ENCODE measurements at places on chromosomes 2 and 18. TPM values are rescaled to one million over a fixed set of nuclear protein-coding genes. Genes with fewer than 3 reads are reported as not detected.
A peak's percentile ranks its signal among the peaks of the same experiment; 100 is the strongest.

The ICA1L gene
- 3.3 TPM for total RNA-seq

- H3K4me3 ChIP-seq = no peak overlapping the region
- H3K4me1 ChIP-seq = no peaks in the 10 kb centered on the region
- no peak for DNase-seq
- no peak overlapping the region for H3K27ac ChIP-seq
- H3K36me3 ChIP-seq = no peaks in the 10 kb centered on the region
- H3K27me3 ChIP-seq = peaks cover 52% of the 10 kb centered on the region
These were observed 14.9 kb downstream of the IGFBP2 start for GRCh38 chr2:216648105-216648504.

DNA sequence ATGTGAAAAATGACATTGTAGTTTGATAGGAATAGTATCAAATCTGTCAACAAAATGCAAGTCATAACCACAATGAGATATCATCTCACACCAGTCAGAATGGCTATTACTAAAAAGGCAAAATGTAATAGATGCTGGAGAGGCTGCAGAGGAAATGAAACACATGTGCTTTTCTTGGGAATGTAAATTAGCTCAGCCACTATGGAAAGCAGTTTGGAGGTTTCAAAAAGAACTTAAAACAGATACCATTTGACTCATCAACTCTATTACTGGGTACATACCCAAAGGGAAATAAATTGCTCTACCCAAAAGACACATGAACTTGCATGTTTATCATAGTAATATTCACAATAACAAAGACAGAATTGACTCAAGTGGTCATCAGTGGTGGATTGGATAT, 572.6 kb downstream of the TRIB2 start:
- no peak overlapping the region for H3K4me3 ChIP-seq
- H3K36me3 ChIP-seq = no peaks in the 10 kb centered on the region
- no peak for DNase-seq

GRCh38 chr2:222945887-222946286, 85.1 kb downstream of the ACSL3 start:
- H3K4me3 ChIP-seq = no peak overlapping the region
- H3K27ac ChIP-seq = no peak overlapping the region
- peaks cover 2% of the 10 kb centered on the region for H3K27me3 ChIP-seq
- H3K4me1 ChIP-seq = no peaks in the 10 kb centered on the region

- H3K27me3 ChIP-seq = no peaks in the 10 kb centered on the region
- H3K27ac ChIP-seq = no peak overlapping the region
- H3K4me1 ChIP-seq = peaks cover under 1% of the 10 kb centered on the region
These were observed 53.4 kb downstream of the SPIRE1 start for GRCh38 chr18:12604445-12605007.

The GCG gene
- total RNA-seq = not detected

The VRK2 gene
- 19.8 TPM for total RNA-seq

- peaks cover 6% of the 10 kb centered on the region for H3K27me3 ChIP-seq
- H3K4me1 ChIP-seq = peaks cover 17% of the 10 kb centered on the region
- peak overlapping the region; percentile 37 for H3K27ac ChIP-seq
- peaks cover 9% of the 10 kb centered on the region for H3K36me3 ChIP-seq
- DNase-seq = no peak
- no peak overlapping the region for H3K4me3 ChIP-seq
These were observed 13.7 kb downstream of the HES6 start for GRCh38 chr2:238225911-238226697.

- DNase-seq = peak; percentile 69
- H3K4me1 ChIP-seq = peaks cover 64% of the 10 kb centered on the region
- H3K27ac ChIP-seq = no peak overlapping the region
- H3K36me3 ChIP-seq = peaks cover 2% of the 10 kb centered on the region
These were observed 125.6 kb downstream of the PLB1 start for GRCh38 chr2:28621172-28622100.

The MREG gene
- 6.6 TPM for total RNA-seq

The IL36A gene
- total RNA-seq = not detected

- no peak overlapping the region for H3K4me3 ChIP-seq
- H3K27ac ChIP-seq = no peak overlapping the region
- peaks cover 37% of the 10 kb centered on the region for H3K27me3 ChIP-seq
- DNase-seq = no peak
- no peaks in the 10 kb centered on the region for H3K4me1 ChIP-seq
- no peaks in the 10 kb centered on the region for H3K36me3 ChIP-seq
These were observed 106.6 kb downstream of the FHOD3 start for GRCh38 chr18:36403896-36404820.

GRCh38 chr2:142649581-142649980, 227.9 kb upstream of the KYNU start:
- no peak overlapping the region for H3K4me3 ChIP-seq
- no peaks in the 10 kb centered on the region for H3K4me1 ChIP-seq
- H3K36me3 ChIP-seq = no peaks in the 10 kb centered on the region
- no peaks in the 10 kb centered on the region for H3K27me3 ChIP-seq

The MLPH gene
- not detected for total RNA-seq

GRCh38 chr2:223488814-223489213, 113.3 kb downstream of the SCG2 start:
- no peaks in the 10 kb centered on the region for H3K36me3 ChIP-seq
- no peak overlapping the region for H3K27ac ChIP-seq
- no peak for DNase-seq
- no peaks in the 10 kb centered on the region for H3K27me3 ChIP-seq

The DSC3 gene
- total RNA-seq = not detected

- DNase-seq = no peak
- H3K27ac ChIP-seq = no peak overlapping the region
- H3K27me3 ChIP-seq = peaks cover 33% of the 10 kb centered on the region
- peak overlapping the region; percentile 25 for H3K4me3 ChIP-seq
- peaks cover 3% of the 10 kb centered on the region for H3K36me3 ChIP-seq
These were observed 267.3 kb downstream of the TCF4 start for GRCh38 chr18:55320424-55321264.

The GLI2 gene
- not detected for total RNA-seq

- H3K27me3 ChIP-seq = no peaks in the 10 kb centered on the region
- H3K27ac ChIP-seq = no peak overlapping the region
- no peaks in the 10 kb centered on the region for H3K36me3 ChIP-seq
- no peaks in the 10 kb centered on the region for H3K4me1 ChIP-seq
- DNase-seq = no peak
- no peak overlapping the region for H3K4me3 ChIP-seq
These were observed 495.1 kb upstream of the TCF4 start for GRCh38 chr18:56083097-56083521.

DNA sequence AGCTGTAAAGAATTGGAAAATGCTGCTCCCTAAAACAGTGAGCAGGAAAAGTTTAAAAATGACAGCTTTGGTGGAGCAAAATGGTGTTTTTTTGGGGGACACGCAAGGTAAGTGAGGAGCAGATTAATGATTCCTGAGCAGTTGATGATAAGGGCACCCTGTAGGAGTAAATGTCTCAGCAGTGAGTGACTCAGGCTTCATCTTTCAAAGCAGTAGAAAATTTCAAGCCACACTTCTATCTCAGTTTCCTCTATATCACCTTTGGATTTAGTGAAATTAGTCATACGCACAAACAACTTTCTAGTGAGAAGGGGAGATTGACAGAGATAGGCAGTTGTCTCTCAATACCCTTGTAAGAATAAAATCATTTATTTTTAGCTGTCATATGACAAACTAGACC, 709.0 kb upstream of the FAM98A start:
- no peaks in the 10 kb centered on the region for H3K4me1 ChIP-seq
- no peaks in the 10 kb centered on the region for H3K36me3 ChIP-seq
- H3K27ac ChIP-seq = no peak overlapping the region
- H3K4me3 ChIP-seq = no peak overlapping the region

- no peaks in the 10 kb centered on the region for H3K4me1 ChIP-seq
- H3K36me3 ChIP-seq = no peaks in the 10 kb centered on the region
- no peak for DNase-seq
- H3K27me3 ChIP-seq = peaks cover 56% of the 10 kb centered on the region
These were observed 79.9 kb downstream of the SEPTIN10 start for GRCh38 chr2:109533823-109534222.

GRCh38 chr2:73243884-73244570, 9.9 kb downstream of the CCT7 start:
- no peak overlapping the region for H3K4me3 ChIP-seq
- no peaks in the 10 kb centered on the region for H3K27me3 ChIP-seq
- DNase-seq = no peak
- peaks cover 11% of the 10 kb centered on the region for H3K36me3 ChIP-seq

DNA sequence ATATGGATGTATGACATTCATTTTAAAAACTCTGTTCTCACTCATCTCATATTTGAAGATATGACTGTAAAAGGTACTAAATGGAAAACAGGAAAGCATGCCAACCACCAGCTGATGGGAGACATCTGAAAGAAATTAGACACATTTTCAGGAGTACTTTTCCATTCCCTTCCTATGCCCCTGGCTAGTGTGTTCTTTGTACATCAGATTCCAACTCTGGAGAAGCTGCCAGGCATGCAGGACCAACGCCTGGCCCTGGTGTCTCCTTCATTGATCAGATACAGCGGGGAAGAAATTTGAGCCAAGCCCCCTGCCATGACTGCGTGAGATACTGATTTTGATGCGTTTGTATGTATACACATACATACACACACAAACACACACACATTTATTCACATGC, 599.0 kb upstream of the SYT4 start:
- H3K4me1 ChIP-seq = no peaks in the 10 kb centered on the region
- no peaks in the 10 kb centered on the region for H3K27me3 ChIP-seq
- H3K27ac ChIP-seq = no peak overlapping the region
- no peak for DNase-seq
- no peaks in the 10 kb centered on the region for H3K36me3 ChIP-seq

- H3K4me3 ChIP-seq = no peak overlapping the region
- no peaks in the 10 kb centered on the region for H3K27me3 ChIP-seq
- no peak overlapping the region for H3K27ac ChIP-seq
- peaks cover 4% of the 10 kb centered on the region for H3K36me3 ChIP-seq
- DNase-seq = no peak
- peaks cover 8% of the 10 kb centered on the region for H3K4me1 ChIP-seq
These were observed 73.3 kb downstream of the RHBDD1 start for GRCh38 chr2:226909126-226909525.

- no peaks in the 10 kb centered on the region for H3K27me3 ChIP-seq
- H3K27ac ChIP-seq = no peak overlapping the region
- no peaks in the 10 kb centered on the region for H3K36me3 ChIP-seq
- H3K4me1 ChIP-seq = no peaks in the 10 kb centered on the region
These were observed 135.0 kb upstream of the DOK6 start for GRCh38 chr18:69265656-69266055.

DNA sequence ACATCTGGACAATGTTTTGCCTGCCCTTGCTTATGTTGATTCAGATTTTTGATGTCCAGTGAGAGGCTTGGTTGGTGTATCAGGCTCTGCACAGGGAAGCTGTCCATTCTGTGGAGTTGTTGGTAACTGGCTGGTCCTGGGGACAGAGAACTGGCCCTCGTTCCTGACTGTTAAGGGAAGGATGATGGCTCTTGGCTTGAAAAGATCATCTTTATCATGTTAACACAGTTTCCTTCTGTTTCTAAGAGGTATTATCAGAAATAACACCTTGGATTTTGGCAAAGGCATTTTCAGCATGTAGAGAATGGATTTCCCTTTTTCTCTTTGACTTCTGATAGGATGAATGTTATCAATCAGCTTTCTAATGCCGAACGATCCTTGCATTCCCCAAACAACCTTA, 19.3 kb downstream of the STK25 start:
- H3K27me3 ChIP-seq = no peaks in the 10 kb centered on the region
- no peaks in the 10 kb centered on the region for H3K36me3 ChIP-seq
- no peak overlapping the region for H3K4me3 ChIP-seq
- DNase-seq = no peak
- H3K27ac ChIP-seq = no peak overlapping the region

DNA sequence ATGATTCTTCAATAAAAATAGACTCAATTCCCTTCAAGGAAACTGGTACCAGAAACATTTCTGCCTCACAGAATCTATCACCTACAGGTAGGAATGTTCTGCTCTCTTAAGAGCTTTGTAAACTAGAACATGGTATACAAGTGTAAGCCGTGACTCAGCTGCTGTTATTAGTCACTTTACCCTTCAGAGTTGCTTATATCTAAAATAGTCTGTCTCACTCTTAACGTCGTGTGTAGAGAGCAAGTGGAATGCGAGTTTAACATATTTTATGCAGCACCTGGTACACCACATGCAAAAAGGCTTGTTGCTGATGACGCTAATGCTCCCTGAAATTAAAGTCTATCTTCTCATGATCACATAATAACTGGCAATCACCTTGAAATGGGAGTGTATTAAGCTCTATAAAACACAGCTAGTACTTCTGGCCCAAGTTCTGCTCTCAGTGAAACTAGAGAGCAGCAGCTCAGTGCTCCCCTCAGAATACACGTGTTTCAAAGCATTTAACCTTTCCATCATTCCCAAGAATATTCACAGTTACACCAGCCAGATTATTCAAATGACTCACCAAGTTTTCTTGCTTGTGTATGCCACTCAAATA, 420.0 kb downstream of the ZEB2 start:
- no peak for DNase-seq
- no peaks in the 10 kb centered on the region for H3K36me3 ChIP-seq
- H3K27me3 ChIP-seq = no peaks in the 10 kb centered on the region
- no peaks in the 10 kb centered on the region for H3K4me1 ChIP-seq
- H3K27ac ChIP-seq = no peak overlapping the region
- no peak overlapping the region for H3K4me3 ChIP-seq

The ITPRIPL1 gene
- 6.6 TPM for total RNA-seq

The SUMO1 gene
- total RNA-seq = 72.1 TPM

DNA sequence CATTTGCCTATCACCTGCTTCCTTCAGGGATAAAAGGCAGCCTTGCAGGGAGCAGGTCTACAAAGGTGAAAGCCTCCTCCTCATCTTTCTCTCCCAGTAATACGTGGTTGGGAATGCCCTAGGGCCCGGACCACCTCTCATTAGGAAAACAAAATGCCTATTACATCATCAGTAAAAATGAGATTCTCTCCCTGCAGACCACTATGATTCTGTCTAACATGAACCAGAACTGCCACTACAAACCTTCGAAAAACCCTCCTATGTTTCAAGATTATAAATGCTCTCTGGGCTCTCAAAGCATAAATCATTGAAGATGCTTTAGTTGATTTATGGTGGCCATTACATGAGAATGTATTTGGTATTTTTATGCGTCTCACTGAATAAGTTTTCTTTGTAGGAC, 108.4 kb upstream of the ARL5A start:
- H3K4me3 ChIP-seq = no peak overlapping the region
- H3K36me3 ChIP-seq = no peaks in the 10 kb centered on the region
- no peak for DNase-seq
- no peaks in the 10 kb centered on the region for H3K4me1 ChIP-seq
- peaks cover 37% of the 10 kb centered on the region for H3K27me3 ChIP-seq
- no peak overlapping the region for H3K27ac ChIP-seq

The PAX8 gene
- 0.21 TPM for total RNA-seq

- no peak overlapping the region for H3K27ac ChIP-seq
- H3K4me3 ChIP-seq = no peak overlapping the region
- no peaks in the 10 kb centered on the region for H3K4me1 ChIP-seq
- no peaks in the 10 kb centered on the region for H3K36me3 ChIP-seq
These were observed 1353.7 kb upstream of the LRRTM1 start for GRCh38 chr2:81658227-81658626.

The DSG1 gene
- total RNA-seq = not detected

The FAP gene
- not detected for total RNA-seq

The WDR35 gene
- total RNA-seq = 5.6 TPM

DNA sequence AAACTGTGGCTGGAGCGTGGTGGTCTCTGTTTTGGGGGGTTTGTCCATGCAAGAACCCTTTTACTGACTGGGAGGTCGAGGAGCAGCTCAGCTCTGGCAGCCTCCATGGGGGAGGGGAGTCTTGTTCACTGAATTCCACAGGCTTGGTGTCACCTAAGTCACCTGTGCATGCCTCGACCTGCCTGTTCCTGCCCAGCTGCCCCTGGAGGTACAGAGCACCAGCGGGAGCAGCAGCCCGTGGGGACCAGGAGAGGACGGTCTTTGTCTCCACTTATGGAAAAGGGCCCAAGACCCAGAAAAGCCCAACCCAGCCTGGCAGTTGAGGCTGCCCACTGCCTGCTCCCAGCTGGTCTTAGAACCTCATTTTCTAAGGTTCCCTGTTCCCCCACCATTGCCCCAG, 168.7 kb upstream of the AGAP1 start:
- H3K4me3 ChIP-seq = no peak overlapping the region
- H3K36me3 ChIP-seq = no peaks in the 10 kb centered on the region
- no peaks in the 10 kb centered on the region for H3K4me1 ChIP-seq
- H3K27ac ChIP-seq = no peak overlapping the region
- no peak for DNase-seq
- peaks cover 53% of the 10 kb centered on the region for H3K27me3 ChIP-seq

Measured in T-helper 17 cell (primary cell).